ENCODE measurements at places on chromosomes 4 and X. TPM values are rescaled to one million over a fixed set of nuclear protein-coding genes. Genes with fewer than 3 reads are reported as not detected.

GRCh38 chr4:187618701-187619281 lies 376.8 kb upstream of the ZFP42 start:
- no peak for DNase-seq

- no peak for DNase-seq
Observed at GRCh38 chr4:4271912-4272311, 18.0 kb downstream of the LYAR start.

- DNase-seq, result no peak
Observed at GRCh38 chr4:3871181-3871852, 105.1 kb downstream of the ADRA2C start.

- DNase-seq, result no peak
Observed at GRCh38 chr4:48109413-48110263, 24.4 kb downstream of the TXK start.

DNA sequence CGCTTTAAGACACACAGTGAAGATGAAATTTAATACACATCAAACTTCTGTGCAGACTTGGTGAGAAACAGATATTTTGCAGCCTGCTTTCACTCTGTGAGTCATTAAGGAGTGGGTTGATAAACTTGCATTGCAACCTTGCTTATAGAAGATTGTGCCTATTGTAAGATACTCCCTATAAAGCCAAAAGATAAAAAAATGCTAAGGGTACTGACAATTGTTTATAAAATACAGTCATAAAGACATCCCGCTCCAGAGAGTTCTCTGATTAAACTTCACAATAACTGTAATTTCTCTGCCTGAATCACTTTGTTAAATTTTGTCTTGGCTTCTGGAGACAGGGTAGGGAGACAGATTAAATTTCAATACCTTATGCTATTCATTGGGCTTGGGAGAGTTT lies 49.1 kb downstream of the GALNT7 start:
- DNase-seq, result no peak

DNA sequence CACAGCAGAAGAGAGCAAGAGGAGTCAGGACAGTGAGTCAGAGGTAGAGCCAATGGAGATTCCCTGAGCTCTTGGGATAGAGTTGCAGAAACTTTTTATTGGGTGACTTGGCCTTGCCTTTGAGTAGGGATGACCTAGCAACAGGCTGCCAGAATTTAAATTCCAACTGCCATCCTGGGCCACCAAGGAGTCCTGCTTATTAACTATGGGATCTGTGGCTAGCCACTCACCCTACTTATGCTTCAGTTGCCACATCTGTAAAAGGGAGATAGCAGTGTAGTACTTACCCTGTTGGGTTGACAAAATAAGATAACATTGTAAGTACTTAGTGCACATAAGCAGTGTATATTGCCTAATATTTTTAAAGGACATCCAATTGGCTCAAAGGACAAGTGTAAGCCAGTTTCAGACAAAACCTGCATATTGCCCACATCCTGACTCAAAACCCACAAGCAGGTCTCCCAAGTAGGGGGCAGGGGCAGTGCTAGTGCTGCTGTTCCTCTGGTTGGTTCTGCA lies 43.5 kb upstream of the TMEM164 start:
- no peak for DNase-seq

DNA sequence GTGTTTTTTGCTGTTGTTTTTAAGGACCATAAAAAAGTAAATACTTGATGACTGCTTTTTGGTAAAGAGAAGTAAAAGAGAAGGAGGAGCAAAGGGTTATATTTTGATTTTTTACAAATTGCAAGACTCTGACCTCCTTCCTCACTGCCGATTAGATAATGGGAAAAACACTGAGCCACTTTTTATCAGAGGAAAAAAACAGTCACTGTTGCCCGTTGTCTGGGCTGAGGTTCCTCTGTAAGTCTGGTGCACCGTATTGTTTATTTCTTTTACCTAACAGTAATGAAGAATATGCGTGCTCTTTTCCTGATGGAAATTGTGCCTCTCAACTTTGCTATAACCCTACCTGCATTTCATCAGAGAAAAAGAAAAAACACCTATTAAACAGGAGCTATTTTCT lies 178.7 kb upstream of the EMCN start:
- DNase-seq, result no peak

- no peak for DNase-seq
Observed at GRCh38 chr4:3444351-3445110, 2.8 kb downstream of the HGFAC start.

DNA sequence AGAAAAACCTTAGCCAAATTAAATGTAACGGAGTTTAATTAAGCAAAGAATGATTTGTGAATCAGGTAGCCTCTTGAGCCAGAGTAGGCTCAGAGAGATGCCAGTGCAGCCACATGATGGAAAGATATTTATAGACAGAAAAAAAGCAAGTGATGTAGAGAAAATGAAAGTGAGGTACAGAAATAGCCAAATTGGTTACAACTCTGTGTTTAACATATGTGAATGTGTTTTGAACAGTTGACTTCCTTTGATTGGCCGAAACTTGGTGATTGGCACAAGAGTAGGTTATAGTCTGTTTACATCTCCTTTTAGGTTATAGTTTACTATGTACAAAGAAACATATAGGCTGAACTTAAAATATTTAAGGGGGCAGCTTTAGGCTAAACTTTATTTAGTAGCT lies 459.9 kb upstream of the BOD1L1 start:
- no peak for DNase-seq

- no peak for DNase-seq
Observed at GRCh38 chr4:150679765-150680343, 97.9 kb downstream of the MAB21L2 start.

DNA sequence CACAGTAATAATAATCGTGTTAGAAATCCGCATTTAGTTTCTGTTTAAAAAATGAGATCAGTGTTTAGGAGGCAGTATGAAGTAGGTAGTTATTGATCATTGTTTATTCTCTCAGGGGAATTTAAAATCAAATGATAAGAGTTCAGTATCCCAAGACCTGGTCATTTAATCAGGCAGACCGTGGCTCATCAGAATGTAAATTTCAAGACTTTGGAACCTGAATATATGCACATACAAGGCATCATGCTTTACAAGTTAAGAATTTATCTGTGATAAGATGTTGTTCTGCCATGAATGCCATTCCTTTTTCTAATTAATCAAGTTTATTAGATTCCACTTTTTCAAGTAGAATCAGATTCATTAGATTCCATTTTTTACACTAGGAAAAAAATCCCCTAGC lies 133.5 kb upstream of the MAOA start:
- no peak for DNase-seq

DNA sequence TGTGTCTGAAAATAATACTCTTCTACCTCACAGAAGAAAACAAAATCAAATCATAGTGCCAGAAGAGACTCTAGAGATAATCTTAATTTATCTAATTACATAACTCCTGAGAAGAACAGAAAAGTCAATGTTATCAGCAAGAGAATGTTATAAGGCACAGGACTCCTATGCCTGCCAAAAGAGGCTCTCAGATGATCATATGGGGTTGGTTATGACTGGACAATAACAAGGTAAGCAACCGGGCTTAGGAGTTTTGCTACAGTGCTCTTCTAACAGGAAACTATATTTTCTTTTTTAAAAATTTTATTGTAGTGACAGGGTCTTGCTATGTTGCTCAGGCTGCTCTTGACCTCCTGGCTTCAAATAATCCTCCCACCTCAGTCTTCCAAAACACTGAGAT lies 3.5 kb upstream of the C4orf17 start:
- no peak for DNase-seq

- no peak for DNase-seq
Observed at GRCh38 chr4:152462695-152463094, 73.2 kb downstream of the FBXW7 start.

DNA sequence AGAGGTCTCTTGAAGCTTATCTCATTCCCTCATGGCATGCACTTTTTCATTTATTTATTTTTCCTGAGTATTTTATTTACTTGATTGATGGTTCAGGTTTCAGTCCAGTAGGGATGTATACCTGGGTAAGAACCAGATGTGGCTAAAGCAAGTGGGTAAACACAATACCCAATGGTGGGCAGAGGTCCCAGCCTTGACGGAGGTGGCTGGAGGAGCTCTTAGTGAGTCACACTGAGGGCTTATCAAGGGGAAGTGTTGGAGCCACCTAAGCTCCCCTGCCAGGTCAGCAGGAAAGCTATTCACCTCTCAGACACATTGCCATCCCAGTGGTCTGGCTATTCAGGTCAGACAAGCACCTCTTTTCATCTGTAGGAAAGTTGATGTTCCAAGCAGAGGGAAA lies 236.2 kb upstream of the MAGEB16 start:
- no peak for DNase-seq

DNA sequence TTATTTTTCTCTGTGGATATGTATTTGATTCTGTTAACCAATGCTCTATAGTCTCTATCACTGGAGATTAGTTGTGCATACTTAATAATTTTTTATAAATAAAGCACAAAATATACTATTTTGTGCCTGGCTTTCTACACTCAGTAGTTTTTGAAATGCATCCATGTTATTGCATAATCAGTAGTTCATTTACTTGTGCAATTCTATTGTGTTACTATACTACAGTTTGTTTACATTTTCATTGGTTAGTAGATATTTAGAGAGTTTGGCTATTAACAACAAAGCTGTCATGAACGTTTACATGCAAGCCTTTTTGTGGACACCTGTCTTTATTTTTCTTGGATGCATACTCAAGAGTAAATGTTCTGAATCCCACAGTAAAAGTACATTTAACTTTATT lies 265.0 kb upstream of the FAT4 start:
- no peak for DNase-seq

- no peak for DNase-seq
Observed at GRCh38 chr4:163565226-163566135, 71.0 kb downstream of the TMA16 start.

- no peak for DNase-seq
Observed at GRCh38 chrX:44173219-44173618, 170.3 kb downstream of the EFHC2 start.

DNA sequence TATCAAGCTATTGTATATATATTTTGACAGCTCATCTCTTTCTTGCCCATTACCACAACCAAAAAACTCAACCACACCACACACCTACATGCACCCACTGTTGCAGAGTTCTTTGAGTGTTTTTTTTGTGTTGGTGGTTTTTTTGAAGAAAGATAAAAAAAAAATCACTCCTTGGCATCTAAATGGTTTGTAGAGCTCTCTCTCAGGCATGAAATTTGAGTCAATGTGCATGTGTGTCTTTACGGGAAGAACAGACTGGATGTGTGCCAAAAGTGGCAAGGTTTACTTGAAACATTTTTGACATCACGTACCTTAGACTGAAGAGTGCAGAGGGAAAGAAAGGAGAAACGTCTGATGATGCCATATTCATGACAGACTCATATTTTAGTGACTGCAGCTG lies 154.2 kb downstream of the FHIP1A start:
- no peak for DNase-seq

DNA sequence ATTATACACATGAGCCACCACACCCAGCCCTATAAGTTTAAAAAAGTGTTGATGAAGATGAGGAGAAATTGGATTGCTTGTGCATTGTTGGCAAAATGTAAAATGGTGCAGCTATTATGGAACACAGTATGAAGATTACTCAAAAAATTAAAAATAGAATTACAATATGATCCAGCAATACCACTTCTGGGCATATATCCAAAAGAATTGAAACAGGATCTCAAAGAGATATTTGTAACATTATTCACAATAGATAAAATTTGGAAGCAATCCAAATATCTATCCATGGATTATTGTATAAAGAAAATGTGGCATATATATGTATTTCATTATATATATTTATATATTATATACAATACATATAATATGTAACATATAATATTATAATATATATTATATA lies 515.6 kb upstream of the GNPDA2 start:
- no peak for DNase-seq

Gene RAB41
- not detected for total RNA-seq

Gene SPATA4
- total RNA-seq, result not detected

Gene MAGIX
- total RNA-seq, result 0.81 TPM

Gene SPATA18
- total RNA-seq, result not detected

Gene ERAS
- not detected for total RNA-seq

Gene PHKA1
- total RNA-seq, result 9.3 TPM

Gene TMEM35A
- not detected for total RNA-seq

Gene SSX2
- total RNA-seq, result not detected

Gene FABP2
- total RNA-seq, result not detected
